ENCODE measurements at places on chromosomes 11 and 22.
A peak's percentile ranks its signal among the peaks of the same experiment; 100 is the strongest.

DNA sequence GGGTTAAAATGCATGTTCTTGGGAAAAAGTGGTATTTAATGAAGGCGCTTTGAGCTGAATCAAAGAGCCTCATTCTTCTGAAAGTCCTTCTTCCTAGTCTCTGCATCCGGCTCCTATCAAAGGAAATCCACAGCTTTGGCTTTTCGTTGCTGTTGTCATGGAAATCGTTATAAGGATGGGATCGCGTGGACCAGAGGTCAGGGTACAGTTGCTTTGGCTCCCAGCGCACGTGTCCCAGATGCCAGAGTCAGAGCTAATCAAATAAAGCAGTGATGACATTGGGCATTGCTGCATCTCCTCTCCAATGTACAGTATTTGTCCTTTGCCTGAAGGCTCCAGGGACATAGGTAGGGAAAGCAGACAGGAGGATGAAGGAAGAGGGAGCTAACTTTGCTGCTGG is 181.9 kb downstream of the MYO18B start:
- no peak for DNase-seq

GRCh38 chr11:60347084-60347797 is 20.2 kb downstream of the MS4A6E start:
- no peak for DNase-seq

- DNase-seq = no peak
Observed at GRCh38 chr11:113153847-113154246, 160.5 kb upstream of the TTC12 start.

DNA sequence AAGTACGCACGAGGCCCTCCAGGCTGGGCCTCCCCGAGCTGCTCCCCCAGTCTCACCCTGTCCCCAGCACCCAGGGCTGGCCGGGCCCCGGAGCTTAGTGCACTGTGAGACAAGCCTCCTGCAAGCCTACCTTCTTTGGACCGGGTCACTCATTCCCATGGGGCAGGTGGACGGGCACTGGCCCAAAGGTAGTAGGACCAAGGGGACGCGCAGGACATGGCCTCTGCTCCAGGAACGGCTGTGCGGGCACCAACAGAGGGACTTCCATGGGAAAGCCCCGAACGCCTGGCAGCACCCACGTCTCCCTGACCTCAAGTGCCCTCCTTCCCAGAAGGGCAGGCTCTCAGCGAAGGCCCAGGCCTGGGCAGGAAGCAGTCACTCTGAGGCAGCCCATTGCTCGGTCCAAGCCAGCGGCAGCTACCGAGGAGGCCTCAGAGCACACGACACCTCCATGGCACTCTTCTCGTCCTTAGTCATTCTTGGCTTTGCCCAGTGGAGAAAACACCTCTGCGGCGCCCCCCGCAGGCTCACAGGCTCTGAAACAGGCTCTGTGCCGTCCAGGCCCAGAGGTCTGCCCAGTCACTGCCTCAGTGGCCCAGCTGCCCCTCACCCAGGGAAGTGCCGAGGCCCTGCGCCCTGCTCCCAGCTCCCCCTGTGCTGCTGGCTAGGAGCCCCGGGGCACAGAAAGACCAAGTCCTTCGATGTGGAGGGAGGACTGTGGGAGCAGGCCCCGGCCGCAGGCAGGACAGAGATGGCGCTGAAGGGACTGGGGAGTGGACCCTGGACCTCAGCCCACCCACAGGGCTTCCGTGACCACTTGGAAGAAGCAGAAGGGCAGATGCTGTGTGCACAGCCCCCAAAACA is 3.8 kb downstream of the MOB2 start:
- no peak for DNase-seq

DNA sequence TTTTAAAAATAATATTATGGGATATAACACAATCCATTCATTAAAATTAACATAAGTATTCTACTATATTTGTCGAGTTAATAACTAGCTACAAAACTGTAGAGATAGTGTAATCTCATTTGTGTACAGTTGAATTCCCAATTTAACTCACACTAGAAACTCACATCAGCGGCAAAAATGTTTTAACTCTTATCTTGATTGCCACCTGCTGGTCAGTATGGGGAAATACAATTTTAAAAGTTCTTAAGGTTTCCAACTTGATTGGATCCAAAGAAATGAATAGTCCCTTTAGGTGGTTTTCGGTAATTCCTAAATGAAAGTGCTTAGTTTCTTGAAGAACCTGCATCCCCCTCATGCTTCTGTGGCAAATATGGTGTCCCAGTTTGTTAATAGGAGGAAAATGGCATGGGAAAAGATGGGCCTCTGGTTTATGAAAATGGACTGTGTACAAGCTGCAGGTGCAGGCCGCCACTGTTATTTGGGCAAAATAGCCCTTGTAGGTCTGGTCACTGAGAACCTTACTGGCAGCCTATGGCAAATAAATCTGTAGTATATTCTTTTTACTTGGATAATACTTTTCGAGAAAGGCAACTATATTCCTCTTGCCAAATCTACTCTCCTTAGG is 33.7 kb upstream of the SLC17A6 start:
- DNase-seq = no peak

DNA sequence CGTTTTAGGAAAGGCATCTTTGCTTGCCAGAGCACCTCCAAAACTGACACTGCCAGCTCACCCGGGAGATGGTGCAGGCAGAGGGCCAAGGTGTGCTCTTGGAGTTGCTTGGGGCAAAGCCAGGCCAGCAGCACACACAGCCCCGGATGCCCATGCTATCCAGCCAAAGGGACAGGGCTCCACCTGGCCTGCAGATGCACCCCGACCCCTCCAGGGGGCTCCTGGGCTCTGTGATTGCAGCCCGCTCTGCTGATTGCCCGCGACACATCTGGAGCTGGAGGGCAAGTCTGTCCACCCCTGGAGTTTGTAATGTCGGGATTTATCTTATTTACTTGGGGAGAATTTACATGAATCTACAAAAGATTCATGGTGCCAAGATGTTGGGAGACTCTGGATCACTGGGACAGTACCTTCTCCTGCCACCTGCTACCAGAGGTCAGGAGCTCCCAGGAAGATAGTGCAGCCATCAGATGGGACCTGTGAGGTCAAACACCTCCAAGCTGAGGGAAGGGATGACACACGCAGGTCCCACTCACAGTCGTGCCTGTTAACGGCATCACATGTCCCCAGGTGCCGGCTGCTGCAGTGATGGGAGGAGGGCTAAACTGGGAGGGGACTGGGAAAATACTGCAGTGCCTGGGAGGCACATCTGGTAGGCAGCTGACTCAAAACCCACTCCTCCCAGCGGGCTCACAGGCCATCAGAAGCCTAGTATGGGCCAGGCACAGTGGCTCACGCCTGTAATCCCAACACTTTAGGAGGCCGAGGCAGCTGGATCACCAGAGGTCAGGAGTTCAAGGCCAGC is 17.2 kb downstream of the CBX7 start:
- peak; percentile 64 for DNase-seq

GRCh38 chr11:1557904-1558774 is 13.9 kb downstream of the DUSP8 start:
- DNase-seq = no peak

GRCh38 chr11:133969112-133969511 is 12.3 kb upstream of the IGSF9B start:
- DNase-seq = no peak

- DNase-seq = no peak
Observed at GRCh38 chr11:128803449-128804245, 63.4 kb downstream of the KCNJ1 start.

GRCh38 chr11:48073031-48073861 is 92.9 kb downstream of the PTPRJ start:
- no peak for DNase-seq

DNA sequence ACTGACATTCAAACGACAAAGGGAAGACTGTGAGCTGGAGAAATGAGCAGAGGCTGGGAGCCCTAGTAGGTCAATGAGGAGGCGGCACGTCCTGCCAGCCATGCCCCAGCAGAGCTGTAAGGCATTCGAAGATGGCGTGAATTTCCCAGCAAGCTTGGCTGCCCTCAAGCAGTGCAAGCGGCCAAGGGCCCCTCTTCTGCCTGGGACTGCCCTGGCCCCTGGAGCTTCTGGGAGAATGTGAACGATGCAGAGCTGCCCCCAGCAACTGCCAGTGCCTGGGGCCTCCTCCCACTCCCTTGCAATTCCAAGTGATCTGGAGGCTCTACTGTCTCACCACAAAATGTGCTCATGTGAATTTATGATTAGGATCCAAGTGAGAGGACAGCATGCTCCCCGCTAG is 4.3 kb downstream of the PPM1F start:
- DNase-seq = no peak

GRCh38 chr22:38481871-38482332 is 14.0 kb downstream of the KDELR3 start:
- DNase-seq = no peak

DNA sequence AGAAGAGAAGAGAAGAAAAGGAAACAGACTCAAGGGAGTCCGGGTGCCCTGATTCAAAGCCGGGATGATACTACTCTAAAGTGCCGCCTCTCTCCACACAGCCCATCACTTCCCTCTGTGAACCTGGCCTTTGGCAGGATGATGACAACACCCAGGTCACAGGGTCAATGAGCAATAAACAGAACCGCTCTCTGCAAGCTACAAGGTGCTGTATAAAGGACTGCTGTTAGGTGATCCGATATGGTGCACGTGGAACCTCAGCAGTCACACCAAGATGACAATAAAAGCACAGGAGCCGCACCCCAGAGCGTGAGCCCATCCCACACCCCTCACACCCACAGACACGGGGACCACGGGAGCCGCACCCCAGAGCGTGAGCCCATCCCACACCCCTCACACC is 10.7 kb downstream of the TTLL1 start:
- DNase-seq = no peak

DNA sequence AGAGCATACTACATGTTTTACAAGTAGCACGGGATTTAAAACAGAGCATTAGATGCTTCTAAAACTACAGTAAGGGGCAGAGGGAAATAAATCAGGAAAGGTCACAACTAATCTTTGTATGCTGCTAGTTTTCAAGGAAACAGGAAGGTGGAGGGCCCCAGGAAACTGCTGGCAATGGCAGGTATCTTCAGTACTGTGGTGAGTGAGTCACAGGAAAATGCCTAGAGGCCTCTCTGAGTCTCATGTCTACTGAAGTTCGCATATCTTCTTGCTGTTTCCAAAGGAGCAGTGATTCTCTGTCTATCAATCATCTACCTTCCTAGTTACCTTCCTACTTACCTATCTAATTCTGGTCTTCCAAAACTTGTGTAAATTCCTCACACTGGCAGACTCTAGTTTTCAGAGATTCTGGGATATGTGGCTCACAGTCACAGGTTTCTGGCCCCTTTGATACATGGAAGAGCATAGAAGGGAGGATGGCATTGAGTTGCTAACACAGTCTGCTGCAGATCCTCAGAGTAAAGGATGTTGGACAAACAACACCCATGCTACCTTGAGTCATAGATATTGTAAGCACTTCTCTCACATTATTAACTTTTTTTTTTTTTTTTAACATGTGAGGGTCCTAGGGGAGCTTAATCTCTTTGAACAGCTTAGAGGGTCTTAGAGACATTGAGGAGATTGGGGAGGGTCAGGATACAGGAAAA is 58.8 kb upstream of the SYN3 start:
- no peak for DNase-seq

DNA sequence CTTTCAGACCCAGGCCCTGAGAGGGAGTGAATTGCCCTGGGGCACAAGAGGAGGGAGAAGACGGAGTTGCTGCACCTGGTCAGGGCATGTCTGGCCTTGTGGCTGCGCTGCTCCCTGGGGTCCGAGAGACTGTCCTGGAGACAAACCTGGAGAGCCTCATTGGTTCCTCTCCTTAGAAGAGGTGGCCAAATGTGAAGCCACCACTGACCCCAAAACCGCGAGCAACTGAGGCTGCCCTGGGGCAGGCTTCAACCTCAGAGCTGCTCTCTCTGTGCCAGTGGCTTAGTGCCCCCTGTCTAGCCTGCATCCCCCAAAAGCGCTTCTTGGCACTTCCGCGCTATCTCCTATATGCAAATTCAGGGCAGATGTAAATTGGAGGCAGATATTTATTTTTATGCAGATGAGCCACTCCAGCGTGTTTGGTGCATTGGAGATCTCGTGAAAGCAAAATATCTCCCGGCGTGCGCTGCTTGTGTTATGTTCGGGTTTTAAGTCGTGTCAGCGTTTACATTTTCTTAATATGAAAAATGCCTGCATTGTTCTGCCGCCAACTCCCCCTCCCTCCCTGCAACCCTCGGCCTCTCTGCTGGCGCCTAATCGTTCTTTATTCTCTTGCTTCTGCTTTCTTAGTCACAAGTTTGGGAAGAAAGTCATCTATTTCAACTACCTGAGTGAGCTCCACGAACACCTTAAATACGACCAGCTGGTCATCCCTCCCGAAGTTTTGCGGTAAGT is 69.5 kb downstream of the ARHGAP8 start:
- DNase-seq = no peak

DNA sequence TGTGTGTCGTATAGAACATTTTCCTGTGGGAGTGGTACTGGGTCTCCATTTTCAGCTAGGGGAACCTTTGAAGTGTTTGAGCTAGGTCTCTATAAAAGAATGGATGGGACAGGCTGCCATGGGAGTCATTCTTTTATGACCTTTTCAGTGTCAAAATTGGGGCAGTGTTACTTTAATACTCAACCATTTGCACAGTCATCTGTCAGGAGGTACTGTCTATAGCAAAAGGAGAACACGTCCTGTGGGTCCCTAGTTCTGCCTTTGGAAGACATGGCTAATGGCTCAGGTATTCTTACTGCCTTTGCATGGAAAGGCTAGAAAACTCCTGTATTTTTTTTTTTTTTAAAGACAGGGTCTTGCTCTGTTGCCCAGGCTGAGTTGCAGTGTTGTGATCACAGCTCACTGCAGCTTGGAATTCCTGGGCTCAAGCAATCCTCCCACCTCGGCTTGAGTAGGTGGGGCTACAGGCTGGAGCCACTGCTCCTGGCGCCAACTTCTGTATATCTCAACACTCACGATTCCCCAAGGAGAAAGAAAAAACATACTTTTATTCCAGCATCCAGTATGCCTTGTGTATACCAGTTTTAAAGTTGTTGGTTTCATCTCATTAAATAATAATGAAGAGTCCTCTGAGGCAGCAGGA is 2.1 kb upstream of the ATF4 start:
- DNase-seq = no peak

- DNase-seq = no peak
Observed at GRCh38 chr11:66546966-66547661, 411 bp downstream of the ACTN3 start.

- no peak for DNase-seq
Observed at GRCh38 chr11:28472904-28473303, 364.7 kb downstream of the METTL15 start.

DNA sequence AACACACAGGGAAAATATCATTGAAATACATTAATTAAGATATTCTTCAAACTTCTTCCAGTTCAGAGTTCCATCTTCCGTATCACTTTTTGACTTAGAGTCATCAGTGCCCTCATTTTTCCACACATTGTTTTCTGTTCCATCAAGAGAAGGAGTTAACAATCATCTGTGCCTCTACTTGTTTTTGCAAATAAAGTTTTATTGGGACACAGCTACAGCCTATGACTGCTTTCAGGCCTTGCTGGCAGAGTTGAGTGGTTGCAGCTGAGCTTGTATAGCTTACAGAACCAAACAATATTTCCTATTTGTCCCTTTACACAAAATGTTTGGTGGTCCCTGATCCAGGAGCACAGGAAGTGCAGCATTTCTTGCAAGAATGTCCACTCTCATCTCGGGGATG is 51.6 kb downstream of the SGSM1 start:
- DNase-seq = no peak

DNA sequence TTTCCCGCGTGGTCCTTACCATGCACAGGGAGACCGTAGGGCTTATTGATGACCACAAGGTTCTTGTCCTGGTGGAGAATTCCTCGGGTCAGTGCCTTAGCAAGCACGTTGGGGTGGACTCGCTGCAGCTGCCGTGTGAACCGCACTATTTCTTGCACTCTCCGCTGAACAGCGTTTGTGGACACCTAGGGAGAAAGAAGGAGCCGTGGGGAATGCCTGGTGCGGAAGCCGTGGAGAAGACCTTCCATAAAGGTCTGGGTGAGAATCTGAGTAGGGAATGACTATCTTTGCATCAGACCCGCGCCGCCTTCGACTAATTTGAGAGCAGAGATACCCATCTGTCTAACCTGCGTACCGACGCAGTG is 597 bp downstream of the RPUSD4 start:
- DNase-seq = no peak

Data from stimulated activated naive CD8-positive, alpha-beta T cell treated with anti-CD3 and anti-CD28 coated beads, Interleukin-15, Interleukin-2, amounts not matched to agents 100 U/mL and 50 U/mL, for 24 hours (primary cell).